ENCODE measurements at places on chromosomes 16 and 17.

- DNase-seq, result peak; percentile 12
These were observed 534 bp downstream of the GPATCH8 start for GRCh38 chr17:44502598-44503146.

GRCh38 chr16:54417384-54417783 lies 130.8 kb upstream of the IRX3 start:
- DNase-seq, result no peak

DNA sequence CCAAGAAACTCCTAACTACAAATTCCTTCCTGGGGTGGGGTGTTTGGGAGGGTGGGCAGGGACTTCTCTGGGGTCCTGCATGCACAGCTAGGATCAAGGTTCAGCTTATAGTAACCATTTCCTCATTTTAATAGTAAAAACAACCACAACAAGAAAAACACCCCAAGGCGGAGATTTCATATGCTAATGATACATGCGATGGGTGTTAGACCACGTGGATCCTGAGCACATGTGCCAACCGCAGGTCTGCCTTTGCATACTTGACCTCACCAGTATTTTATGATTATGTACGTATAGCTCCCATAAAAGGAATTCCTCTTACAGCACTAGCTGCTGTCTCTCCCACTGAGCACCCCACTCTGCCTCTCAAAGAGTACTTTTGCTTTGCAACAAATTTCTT lies 1.9 kb downstream of the KRTAP4-11 start:
- DNase-seq, result no peak

- DNase-seq, result no peak
These were observed 37.1 kb upstream of the MGAT5B start for GRCh38 chr17:76830987-76831715.

DNA sequence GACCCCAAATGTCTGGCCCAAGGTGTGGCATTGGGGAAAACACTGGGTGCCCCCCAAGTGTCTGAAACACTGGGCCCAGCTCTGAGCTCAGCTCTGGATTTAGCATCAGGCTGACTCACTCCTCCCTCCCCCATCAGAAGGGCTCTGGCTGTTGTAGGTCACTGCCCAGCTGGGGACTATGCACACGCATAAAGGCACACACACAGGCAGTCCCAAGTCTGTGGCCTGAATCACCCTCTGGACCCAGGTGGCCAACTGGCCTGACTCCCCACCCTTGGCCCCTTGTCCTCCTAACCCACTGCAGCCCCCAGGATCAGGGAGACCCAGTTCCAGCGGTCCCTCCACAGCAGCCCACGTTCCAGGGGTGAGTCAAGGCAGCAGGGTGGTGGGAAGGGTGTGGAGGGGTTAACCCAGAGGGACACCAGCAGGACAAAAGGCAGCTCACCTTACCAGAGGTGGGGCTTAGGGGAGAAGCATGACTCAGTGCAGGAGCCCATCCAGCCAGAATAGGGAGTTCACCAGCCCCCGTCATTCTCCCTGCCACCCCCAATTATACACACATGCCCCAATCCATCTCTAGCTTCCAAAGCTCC lies 47.0 kb downstream of the MYO18A start:
- DNase-seq, result no peak

- DNase-seq, result no peak
These were observed 630 bp downstream of the ESRP2 start for GRCh38 chr16:68235108-68235886.

- no peak for DNase-seq
These were observed 81.3 kb upstream of the SOX9 start for GRCh38 chr17:72039490-72039889.

- DNase-seq, result no peak
These were observed 108.2 kb upstream of the RBBP6 start for GRCh38 chr16:24430954-24431760.

DNA sequence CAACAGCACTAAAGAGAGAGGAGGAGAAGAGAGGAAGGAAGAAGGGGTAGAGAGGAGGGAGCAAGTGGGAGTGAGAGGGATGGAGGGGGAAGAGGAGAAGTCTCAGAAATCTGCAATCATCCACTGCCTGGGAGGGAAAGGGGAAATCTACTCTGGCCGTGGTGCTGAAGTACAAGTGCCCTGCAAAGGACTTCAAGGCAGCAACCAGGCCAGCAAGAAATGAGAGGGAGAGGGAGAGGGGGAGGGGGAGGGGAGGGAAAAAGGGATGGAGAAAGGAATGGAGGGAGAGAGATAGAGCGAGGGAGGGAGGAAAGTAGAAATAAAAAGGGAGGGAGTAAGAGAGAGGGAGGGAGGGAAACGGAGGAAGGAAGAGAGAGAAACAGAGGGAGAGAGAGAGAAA lies 130.8 kb upstream of the EEF2KMT start:
- DNase-seq, result no peak

DNA sequence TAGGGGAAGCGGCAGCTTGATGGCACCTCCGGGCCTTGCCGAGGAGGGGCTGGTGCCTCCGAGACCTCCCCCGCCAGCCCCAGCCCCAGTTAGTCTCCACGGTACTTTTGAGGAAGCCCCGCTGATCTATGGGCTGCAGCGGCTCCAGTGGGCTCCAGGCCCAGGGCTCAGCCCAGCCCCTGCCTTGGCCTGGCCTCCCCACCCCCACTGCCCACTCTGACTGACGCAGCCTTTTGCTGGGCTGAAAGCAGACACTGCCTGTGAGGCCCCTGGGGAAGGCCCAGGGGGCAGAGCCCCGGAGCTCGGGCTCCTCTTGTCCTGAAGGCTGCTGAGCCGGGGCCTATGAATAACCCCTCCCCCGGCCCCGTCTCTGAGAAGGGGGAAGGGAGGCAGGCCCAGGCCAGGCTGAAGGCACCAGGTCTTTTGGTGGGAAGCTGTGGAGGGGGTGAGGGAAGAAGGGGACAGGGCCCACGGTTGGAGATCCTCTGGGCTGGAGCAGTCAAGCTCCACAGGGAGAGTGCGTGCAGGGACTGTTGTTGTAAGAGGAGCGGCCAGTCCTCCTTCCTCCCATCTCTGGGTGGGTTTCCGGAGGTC lies 7.5 kb upstream of the SMTNL2 start:
- no peak for DNase-seq

DNA sequence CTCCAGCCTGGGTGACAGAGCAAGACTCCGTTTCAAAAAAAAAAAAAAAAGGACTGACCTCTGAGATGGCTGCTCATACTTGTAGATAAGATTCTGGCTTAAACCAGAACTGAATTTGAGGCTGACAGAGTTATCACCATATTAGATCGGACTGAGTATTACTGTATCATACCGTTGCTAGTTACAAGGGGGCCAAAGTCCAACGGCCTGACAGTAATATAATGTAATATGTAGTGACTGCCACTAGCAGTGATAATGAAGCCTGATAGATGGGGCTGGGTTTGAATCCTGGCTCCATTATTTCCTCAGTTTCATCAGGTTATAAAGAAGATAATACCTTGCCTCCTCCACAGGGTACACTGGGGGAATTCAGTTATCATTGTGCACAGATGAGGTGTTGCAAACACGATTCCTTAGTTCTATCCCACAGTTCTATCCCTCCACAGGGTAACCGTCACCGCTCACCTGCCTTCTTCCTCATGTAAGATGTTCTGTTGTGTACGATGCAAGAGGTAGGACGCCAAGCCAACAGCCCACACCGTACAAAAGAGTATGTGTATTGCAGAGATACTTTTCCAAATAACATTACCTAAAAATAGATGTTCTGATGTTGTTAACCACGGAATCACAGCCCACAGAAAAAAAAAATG lies 5.2 kb downstream of the TMEM220 start:
- no peak for DNase-seq

DNA sequence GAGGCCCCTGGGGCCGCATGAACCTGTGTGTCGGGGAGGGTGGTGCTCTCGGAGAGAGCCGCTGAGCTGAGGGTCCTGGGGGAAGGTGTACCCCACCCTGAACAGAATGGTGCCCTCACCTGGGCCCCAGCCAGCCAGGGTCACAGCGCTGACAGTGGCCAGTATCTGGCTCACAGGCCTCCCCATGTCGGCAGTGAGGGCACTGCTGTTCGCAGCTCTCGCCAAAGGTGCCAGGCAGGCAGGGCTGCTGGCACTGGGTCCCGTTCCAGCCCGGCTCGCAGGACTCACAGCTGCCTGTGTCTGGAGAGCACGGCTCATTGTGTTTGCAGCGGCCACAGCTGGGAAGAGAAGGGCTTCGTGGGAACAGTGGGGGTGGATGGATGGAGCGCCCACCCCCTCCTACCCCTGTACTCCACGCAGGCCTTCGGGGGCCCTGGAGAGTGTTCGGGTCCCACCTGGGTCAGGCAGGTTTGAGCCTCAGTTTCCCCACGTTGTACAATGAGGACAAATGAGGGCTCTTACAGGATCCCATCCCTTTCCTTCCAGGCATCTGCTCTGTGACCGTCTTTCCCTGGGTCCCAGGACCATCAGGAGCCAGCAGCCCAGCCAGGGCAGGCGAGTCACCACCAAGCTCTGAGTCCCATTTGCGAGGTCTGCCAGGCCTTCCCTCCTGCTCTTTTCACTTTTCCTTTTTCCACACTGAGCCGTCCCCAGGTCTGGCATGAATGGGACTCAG lies 5.0 kb downstream of the SCARF1 start:
- DNase-seq, result no peak

- DNase-seq, result no peak
These were observed 37.1 kb downstream of the AP1G1 start for GRCh38 chr16:71771571-71771970.

Measured in T-helper 1 cell (primary cell).